ENCODE measurements at places on chromosomes 5 and 9.

GRCh38 chr5:105754056-105754455, 1916.7 kb downstream of the EFNA5 start:
- DNase-seq: no peak

DNA sequence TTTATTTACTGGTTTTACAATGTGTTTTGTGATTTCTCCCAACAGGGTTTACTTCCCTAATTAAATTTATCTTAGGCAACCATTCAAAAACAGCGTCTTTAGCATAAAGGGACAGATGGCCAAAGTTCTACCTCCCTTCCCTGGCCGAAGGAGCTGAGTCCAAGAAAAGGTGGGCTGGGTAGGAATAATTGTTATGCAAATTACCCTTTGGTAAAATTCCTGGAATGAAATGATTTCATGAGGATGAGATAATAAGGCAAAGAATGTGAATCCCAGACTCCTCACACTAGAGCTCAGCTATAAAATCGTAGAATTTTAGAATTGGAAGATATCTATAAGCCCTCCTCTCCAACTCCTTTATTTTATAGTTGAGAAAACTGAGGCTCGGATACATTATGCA, 119.6 kb downstream of the SGCD start:
- DNase-seq: no peak

- DNase-seq: no peak
These were observed 26.4 kb downstream of the C9orf43 start for GRCh38 chr9:113436728-113437515.

GRCh38 chr5:77337686-77338085, 127.2 kb downstream of the PDE8B start:
- no peak for DNase-seq

Data from SK-N-MC (cell line).